ENCODE measurements at places on chromosomes 5 and 9.

GRCh38 chr5:181164076-181164952 lies 16.9 kb downstream of the OR2V2 start:
- no peak for DNase-seq

- DNase-seq: no peak
These were observed 23.7 kb upstream of the TNC start for GRCh38 chr9:115141612-115142011.

- no peak for DNase-seq
These were observed 20.6 kb downstream of the GGTA1 start for GRCh38 chr9:121478816-121479676.

- DNase-seq: no peak
These were observed 223.2 kb downstream of the PCSK1 start for GRCh38 chr5:96209829-96210228.

DNA sequence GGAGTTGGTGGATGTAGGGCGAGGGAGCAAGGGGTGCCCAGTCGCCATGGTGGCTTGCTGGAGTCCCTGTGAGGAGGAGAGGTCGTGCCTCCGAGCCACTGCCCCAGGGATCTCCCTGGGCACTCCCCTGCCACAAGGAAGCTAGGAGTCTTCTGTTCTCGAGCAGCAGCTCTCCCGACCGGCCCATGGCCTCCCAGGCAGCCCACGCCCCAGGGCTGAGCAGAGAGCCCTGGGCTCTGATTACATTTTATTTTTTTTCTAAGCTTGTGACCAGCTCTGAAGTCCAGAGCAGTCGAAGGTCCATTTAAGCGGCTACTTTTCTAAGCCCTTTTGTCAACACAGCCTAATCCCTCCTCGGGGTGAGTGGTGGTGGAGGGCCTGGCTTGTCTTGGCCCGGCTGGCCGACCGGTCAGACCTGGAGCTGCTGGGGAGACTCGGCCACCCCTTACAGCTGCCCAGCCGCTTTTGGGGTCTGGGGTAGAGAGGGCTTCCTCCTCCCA lies 2.1 kb downstream of the RXRA start:
- DNase-seq: peak; percentile 77

GRCh38 chr5:23367874-23368273 lies 139.5 kb upstream of the PRDM9 start:
- DNase-seq: no peak

- DNase-seq: no peak
These were observed 85.4 kb downstream of the HSD17B4 start for GRCh38 chr5:119537704-119538103.

GRCh38 chr5:59418808-59419207 lies 474.7 kb downstream of the PDE4D start:
- DNase-seq: no peak

DNA sequence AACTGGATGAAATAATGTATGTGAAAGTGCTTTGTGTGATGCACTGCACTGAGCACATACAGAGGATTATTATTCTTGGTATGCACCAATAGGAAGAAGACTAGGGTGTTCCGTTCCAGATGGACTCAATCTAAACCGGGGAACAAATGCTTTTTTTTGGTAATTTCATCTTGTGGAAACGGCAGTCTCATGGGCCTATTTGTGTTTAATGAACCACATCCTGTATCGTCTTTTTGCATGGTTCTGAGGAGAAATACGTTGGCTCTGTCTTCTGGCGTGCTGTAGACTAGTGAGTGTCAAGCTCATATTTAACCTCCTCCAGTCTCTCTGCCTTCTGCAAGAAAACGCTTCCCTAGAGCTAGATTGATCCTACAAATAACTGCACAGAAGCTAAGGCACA lies 30.0 kb downstream of the TRIM32 start:
- DNase-seq: no peak

GRCh38 chr9:115326461-115326860 lies 208.5 kb upstream of the TNC start:
- DNase-seq: no peak

DNA sequence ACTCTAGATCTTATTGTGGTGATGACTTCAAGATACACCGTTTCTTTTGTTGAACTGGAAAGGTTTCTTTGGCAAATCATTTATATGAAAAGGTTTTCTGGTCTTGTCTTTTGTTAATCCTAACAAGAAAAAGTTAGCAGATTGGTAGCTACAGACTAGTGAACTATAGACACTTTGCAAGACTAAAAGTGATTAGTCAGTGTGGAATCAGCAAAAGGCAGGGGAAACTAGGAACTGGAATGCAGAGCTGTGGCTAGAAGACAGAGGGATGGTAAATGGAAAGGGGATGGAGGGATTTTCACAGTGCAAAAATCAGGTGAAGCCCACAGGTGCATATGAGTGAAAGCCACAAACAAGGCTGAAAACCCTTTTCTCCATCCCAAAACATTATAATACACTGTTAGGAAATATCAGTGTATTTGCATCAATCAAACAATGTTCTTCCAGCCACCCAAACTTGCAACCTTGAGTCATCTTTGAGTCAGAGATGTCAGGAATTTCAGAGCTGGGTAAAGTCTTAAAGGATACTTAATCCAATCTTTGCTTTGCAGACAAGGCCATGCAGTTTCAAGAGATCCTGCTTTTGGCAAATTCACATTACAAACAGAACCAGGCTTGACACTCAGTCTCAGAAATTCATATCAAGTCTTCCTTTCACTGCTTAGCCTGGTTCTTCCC lies 52.7 kb downstream of the PLK2 start:
- no peak for DNase-seq

DNA sequence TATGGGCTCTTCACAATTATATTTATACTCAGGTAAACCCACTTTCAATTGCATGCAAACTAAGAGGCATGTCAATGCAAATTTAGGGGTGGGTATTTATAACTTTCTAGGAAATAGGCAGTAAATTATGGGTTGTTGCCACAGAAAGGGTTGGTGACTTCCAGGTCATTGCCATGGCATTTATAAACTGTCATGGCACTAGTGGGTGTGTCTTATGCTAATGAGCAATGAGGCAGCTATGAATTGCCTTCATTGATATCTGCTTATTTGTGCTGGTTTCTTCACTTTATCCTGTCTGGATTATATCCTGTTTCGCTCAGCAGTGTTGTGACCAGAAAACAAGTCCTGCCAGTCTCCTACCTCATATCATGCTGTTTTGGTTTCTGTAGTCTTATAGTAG lies 597.3 kb upstream of the DAB2 start:
- DNase-seq: no peak

DNA sequence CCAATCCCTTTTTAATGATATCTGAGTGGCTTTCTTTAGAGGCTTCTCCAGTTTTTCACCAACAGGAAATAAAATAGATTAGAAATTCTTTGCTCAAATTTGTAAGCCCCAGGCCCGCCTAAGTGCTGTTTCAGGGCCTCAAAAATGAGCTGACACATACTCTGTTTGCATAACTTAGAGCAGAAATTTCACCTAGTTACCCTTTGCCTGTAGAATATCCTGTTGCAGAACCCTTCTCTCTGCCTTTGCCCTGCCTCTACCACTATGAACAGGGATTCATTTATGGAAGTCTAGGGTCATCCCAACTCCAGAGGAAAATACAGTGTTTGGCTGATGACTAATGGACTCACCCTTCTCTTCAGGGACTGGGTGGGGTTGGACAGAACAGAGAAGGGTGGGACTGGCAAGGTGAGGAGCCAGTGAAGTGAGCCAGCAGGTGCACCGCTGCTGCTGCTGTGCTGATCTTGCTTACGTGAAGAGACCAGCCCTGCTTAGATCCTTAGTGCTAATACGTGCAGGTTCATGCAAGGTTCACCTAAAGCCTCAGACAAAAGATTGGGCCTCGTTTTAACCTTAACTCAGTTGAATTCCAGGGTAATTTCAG lies 22.8 kb downstream of the OSTF1 start:
- DNase-seq: peak; percentile 70

DNA sequence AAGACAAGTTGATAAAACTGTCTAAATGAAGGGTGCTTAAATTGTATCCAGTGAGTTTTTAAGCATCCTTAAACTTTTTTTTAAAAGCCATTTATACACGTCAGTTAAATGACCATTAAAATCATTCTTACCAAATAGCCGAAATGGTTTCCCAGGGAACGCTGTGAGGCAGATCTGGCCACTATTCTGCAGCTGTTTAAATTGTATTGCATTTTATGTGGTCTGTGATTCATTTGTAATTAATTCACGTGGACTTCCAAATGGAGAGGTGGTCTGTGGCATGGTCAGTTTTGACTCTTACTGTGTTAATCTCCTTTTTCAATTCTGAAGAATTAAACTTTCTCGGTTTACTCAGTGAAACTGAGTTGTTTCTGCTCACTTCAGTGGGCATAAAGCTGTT lies 113.7 kb upstream of the OTULINL start:
- no peak for DNase-seq

GRCh38 chr5:38782180-38782835 lies 63.5 kb upstream of the OSMR start:
- no peak for DNase-seq

- DNase-seq: peak; percentile 28
These were observed 198.7 kb upstream of the HAPLN1 start for GRCh38 chr5:83919071-83920041.

DNA sequence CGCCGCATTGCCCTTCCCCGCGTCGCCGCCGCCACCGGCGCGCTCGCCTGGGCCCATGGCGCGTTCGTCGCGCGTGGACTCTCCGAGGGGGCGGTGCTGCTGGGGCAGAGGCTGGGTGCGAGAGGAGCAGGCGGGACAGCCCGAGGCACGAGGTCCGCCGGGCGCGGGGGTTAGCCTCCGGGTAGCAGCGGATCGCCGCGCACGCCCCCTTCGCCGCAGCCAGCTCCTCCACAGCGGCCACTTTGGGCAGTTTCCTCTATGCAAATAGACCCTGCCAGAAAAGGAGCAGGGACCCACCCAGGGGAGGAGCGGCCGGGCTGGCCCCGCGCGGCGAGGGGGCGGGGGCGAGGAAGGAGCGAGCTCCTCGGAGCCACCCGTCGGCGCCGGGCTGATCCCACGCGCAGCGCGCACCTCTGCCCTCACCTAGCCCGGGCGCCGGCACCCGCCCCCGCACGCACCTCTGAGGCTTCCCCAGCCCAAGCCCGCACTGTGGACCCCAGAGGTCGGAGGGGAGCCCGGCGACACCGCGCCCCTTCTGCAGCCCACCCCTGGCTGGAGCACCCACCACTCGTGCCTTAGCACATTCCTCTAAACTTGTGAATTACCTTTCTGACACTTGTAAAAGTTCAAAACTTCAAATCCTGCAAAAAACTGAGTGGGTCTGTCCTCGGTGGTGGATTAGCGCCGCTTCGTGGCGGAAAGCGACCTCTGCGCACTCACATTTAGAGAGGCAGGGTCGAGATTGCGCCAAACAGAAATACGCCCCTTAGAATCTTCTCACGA lies at the start of gene COL23A1:
TSS of gene COL23A1 (minus strand) at position 253 of the 783 bp plus-strand sequence.
- DNase-seq: peak; percentile 40

- DNase-seq: no peak
These were observed 48.3 kb upstream of the HRH2 start for GRCh38 chr5:175609526-175609925.

GRCh38 chr5:139808481-139809330 lies 13.1 kb downstream of the PSD2 start:
- peak; percentile 43 for DNase-seq

- peak; percentile 93 for DNase-seq
These were observed 30.8 kb downstream of the CD180 start for GRCh38 chr5:67165526-67166459.

GRCh38 chr5:116492016-116492623 lies 82.5 kb downstream of the SEMA6A start:
- DNase-seq: no peak

DNA sequence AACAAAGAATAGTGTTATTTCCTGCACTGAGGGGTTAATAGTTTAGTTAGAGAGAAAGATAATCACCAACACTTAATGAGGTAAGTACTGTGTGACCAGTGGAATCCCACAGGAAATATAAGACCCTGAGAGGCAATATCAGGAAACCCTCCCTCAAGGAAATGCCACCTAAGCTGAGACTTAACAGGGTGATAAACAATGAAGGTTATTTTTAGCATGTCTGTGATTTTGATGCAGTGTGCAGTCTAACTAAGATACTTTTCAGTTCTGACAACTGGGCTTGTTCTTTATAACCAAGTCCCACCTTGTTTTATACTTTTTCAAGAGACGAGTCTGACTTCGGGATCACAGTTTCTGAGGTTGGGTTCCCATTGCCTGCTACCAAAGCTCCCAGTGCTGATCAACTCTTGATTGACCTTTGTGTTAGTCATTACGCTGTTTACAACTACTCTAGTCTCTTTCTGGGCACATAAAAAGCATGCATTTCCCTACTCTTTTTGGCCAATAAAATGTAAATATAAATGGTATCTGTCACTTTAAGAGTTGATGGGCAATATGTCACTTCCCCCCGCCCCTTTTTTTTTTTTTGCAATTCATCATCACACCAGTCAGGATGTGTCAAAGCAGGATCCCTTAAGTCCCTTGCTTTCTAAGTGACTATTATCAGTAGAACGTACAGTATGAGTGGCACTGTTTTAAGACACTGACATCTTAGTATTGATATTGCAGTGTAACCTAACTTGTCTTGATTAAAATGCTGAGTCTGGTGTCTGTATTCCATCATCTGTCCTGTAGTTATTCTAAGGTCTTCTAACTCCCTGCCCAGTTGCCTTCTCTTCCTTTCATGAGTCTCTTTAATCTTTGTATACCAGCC lies 31.4 kb downstream of the C6 start:
- DNase-seq: no peak

DNA sequence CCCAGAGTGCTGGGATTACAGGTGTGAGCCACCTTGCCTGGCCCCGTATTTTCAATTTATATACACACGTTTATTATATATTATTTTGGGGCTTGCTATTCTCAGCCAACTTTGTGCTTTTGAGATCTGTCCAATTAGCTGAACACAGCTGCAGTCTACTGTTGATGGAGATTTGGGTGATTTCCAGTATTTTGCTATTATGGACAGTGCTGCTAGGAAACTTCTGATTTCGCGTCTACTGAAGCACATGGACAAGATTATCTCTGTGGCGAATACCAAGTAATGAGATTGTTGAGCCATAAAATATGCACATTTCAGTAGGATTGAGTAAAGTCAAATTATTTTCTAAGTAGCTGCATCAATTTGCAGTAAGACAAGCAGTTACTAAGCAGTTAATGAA lies 1731.2 kb upstream of the CDH6 start:
- DNase-seq: no peak

DNA sequence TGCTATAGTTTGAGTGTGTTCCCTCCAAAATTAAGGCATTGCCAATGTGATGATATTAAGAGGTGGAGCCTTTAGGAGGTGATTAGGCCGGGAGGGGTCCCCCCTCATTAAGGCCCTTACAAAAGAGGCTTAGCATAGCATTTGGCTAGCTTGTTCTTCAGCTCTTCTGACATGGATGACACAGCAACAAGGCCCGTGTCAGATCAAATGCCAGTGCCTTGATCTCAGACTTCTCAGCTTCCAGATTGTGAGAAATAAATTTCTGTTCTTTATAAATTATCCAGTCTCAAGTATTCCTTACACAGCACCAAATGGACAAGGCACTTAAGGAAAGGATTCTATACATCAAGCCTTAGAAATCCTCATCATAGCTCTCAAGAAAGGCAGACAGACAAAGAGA lies 31.8 kb downstream of the SLC38A9 start:
- no peak for DNase-seq

- no peak for DNase-seq
These were observed 141.8 kb upstream of the CD180 start for GRCh38 chr5:67338421-67338820.

- DNase-seq: peak; percentile 78
These were observed 12.6 kb upstream of the TCF7 start for GRCh38 chr5:134101686-134102439.

GRCh38 chr5:33281431-33281843 lies 159.3 kb upstream of the TARS1 start:
- no peak for DNase-seq

- peak; percentile 10 for DNase-seq
These were observed 44.7 kb upstream of the LMX1B start for GRCh38 chr9:126569036-126569435.

Data from mucosa of descending colon (tissue), 3 donors.